Mammary epithelial cell (primary cell): ENCODE measurements at places on chromosomes 16 and 17. TPM values are rescaled to one million over a fixed set of nuclear protein-coding genes. Genes with fewer than 3 reads are reported as not detected.
A peak's percentile ranks its signal among the peaks of the same experiment; 100 is the strongest.

- DNase-seq = peak; percentile 37
These were observed 9.1 kb upstream of the UBB start for GRCh38 chr17:16371742-16372141.

- peak; percentile 76 for DNase-seq
These were observed 279.0 kb upstream of the IRX5 start for GRCh38 chr16:54651440-54652195.

- DNase-seq = no peak
These were observed 97.0 kb downstream of the MRTFB start for GRCh38 chr16:14168146-14168545.

DNA sequence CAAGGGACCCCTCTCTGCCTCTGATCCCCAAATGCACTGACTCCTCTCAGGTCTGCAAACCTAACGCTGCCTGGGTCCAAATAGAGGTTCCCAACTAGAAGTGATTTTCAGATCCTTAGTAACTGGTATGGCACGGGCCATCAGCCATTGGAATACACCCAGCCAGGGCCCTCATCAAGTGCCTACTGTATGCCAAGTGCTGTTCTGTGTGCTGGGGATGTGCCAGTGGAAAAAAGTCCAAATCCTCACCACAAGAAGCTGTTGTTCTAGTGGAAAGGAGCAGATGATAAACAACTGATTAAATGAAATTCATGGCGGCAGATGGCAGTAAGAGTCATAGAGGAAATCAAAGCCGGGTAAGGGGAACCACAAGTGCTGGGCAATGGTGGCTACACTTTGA, 57.2 kb upstream of the MED9 start:
- no peak for DNase-seq

DNA sequence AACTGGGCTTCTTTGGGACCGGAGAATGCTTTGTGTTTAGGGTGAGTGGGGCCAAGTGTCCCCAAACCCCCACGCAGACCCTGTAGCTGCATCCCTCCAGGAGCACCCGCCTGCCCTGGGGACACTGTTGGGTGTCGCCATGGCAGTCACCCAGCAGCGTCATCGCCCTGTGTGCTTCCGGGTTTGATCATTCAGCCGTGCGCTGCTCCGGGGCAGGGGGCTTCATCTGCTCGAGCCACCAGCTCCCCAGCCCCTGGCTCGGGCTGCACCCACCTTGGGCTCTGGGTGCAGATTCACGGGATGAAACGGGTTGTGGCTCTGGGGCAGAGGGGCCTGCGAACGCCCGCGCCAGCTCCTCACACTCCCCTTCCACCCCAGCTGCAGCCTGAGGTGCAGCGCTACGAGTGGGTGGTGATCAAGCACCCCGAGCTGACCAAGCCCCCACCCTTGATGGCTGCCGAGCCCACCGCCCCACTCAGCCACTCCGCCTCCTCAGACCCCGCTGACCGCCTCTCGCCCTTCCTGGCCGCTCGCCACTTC, 13.8 kb upstream of the ATP6V0C start:
- DNase-seq = no peak

DNA sequence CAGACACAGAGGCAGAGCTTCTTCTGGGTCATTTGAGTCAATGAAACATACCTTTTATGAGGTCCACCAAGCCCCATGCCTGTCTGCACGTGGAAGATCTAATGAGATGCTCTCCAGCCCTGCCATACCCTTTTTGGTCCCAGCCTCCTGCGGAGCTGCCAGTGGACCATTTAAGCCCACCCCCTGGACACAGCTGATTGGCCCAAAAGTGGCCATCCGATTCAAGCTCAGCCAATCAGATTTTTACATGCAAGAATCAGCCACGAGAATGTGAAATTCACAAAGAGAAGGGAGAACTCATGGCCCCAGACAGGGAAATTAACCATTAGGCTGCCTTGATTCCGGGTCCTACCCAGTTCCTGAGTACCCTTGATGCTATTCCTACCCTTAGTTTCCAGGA, 231.0 kb upstream of the EEF2KMT start:
- no peak for DNase-seq

- DNase-seq = no peak
These were observed 49.0 kb upstream of the HLF start for GRCh38 chr17:55215711-55216110.

DNA sequence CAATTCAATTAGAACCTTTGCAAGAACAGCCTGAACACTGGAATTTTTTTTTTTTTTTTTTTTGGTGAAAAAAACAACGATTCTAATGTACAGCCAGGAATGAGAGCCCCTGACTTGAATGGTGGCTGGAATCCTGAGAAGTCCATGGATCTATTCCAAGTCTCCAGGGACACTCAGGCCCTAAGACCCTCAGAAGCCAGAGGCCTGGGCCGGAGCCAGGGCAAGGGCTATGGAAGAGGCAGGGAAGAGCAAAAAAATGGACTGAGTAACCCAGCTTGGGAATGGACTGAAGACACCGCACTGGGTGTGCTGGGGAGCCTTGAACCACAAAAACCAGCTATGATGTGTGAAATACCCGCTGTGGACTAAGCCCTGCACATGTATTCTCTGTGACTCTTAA, 60.3 kb upstream of the LHX1 start:
- no peak for DNase-seq

DNA sequence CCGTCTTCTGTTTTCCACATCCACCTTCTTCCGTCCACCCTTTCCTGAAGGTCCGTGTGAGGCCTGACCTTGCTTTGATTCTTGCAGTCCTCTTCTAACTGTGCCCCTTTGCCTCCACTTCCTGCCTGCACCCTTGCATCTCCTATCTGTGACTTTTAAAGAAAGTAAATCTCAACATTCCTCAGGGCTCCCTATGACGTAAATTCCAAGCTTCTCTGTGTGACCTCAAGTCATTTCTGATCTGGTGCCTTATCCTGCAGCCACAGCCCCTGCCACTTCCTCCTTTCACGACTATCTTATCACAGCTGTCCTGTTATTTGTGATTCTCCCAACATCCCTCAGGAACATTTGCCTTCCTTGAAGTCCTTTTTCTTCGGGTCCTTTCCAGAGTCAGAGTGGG, 520.5 kb downstream of the CDH13 start:
- DNase-seq = no peak

- no peak for DNase-seq
These were observed 2.0 kb downstream of the POLR2A start for GRCh38 chr17:7486181-7486580.

GRCh38 chr16:88608076-88608475, 30.3 kb upstream of the IL17C start:
- no peak for DNase-seq

DNA sequence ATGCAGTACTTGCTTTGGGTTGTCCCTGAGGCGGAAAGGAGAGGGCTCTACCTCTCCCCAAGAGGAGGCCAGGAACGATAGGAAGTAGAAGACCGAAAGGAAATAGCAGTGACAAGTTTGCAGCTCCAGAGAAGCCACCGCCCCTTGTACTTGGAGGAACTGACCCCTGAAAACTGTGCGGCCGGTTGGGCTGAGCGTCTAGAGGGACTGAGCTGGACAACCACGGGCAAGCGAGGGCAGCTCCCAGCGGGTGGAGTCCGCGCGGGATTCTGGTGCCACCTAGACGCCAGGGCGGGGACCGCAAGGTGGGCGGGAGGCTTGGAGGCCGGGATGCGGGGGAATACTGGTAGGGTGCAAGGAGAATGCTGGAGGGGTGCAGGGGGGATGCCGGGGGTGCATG, 1.3 kb upstream of the SLC6A4 start:
- peak; percentile 30 for DNase-seq

- no peak for DNase-seq
These were observed 7.7 kb upstream of the AKTIP start for GRCh38 chr16:53510704-53511070.

MT1G gene
- 0.92 TPM in 1 of 2 replicates, not detected in the other for total RNA-seq

SCIMP gene
- total RNA-seq = not detected in 2 replicates

TBC1D3K gene
- total RNA-seq = 0.68 and 2.1 TPM in 2 replicates

CHST4 gene
- total RNA-seq = 0.17 TPM

BCL6B gene
- not detected in 2 replicates for total RNA-seq

HAGHL gene
- total RNA-seq = 20.2 TPM

CHRNE gene
- not detected in 2 replicates for total RNA-seq

NPIPA2 gene
- 0.67 TPM for total RNA-seq

SAMD14 gene
- total RNA-seq = 0.12 TPM in 1 of 2 replicates, not detected in the other
